Stimulated activated CD4-positive, alpha-beta T cell treated with anti-CD3 and anti-CD28 coated beads, Interleukin-1b, Interleukin-23, amount 100 ng/mL, for 48 hours (primary cell): ENCODE measurements at places on chromosomes 1 and 21.

- DNase-seq, result no peak
These were observed 654.5 kb downstream of the MATN1 start for GRCh38 chr1:30068787-30069472.

DNA sequence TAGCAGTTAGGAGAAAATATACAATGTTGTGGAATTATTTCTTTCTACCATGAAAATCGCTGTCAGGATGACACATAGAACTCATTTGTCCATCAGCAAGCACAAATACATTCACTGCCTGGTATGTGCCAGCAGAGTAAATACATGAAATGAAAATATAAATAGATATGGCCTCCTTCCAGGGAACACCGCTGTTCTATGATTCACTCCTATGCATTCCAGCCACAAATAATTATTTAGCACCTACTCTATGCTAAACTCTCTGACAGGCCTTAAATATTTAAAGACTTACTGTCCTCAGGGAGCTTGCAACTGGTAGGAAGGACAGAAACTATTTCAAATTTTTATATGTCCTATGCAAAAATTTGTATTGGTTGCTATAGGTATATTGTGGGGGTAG, 975.0 kb upstream of the NCAM2 start:
- no peak for DNase-seq

GRCh38 chr1:205916541-205916940, 26.7 kb downstream of the SLC26A9 start:
- no peak for DNase-seq

- no peak for DNase-seq
These were observed 3.2 kb downstream of the ASPM start for GRCh38 chr1:197143276-197143675.

GRCh38 chr1:206912445-206913095, 9.2 kb downstream of the FCMR start:
- DNase-seq, result peak; percentile 62

DNA sequence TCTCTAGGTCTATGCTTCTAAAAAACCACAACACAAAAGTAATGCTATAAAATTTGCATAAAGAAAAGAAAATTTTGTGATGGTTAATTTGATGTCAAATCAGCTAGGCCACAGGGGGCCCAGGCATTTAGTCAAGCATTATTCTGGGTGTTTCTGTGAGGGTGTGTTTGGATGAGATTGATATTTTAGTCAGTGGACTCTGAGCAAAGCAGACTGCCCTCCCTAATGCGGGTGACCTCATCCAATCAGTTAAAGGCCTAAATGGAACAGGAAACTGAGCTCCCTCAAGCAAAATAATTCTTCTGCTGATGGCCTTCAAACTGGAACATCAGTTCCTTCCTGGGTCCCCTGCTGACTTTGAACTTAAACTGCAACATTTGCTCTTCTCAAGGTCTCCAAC, 358.0 kb downstream of the DSCAM start:
- no peak for DNase-seq

GRCh38 chr1:180218806-180219765, 11.0 kb upstream of the LHX4 start:
- DNase-seq, result no peak

DNA sequence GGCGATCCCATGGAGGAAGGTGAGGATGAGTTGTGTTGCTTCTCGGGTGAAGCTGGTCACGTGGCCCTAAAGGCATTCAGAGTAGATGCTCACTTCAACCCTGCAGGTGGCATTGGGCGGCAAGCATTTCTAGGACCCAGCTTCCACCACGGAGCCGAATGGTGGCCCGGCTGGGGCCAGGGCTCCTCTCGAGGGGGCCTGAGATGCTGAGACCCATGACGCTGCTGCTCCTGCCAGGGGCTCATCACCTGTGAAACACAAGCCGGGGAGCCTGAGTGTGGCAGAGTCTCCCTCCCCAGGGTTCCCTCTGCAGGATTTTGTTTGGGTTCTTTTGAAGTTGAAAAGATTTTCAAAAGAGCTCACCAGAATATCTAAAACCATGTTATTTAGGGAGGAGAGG, 41.2 kb downstream of the ABCG1 start:
- no peak for DNase-seq

GRCh38 chr1:193661385-193661784, 475.0 kb upstream of the B3GALT2 start:
- no peak for DNase-seq

DNA sequence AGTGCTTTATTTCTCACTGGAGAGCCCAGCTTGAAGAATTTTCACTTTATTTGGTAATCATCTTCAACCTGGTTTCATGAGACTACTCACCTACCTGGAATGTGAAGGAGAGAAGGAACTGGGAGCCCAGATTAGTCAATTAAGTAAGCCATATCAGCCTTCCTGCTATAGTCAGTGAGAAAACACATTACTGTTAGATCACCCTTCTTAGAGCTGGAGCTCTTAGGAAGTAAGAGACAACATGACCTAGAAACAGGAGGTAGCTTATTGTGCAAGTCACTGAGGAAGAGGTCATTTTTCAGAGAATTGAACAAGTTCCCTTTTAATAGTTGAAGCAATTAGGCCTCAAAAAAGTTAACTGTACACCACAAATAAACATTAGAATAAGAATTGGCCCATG, 49.2 kb upstream of the TEKT2 start:
- no peak for DNase-seq

DNA sequence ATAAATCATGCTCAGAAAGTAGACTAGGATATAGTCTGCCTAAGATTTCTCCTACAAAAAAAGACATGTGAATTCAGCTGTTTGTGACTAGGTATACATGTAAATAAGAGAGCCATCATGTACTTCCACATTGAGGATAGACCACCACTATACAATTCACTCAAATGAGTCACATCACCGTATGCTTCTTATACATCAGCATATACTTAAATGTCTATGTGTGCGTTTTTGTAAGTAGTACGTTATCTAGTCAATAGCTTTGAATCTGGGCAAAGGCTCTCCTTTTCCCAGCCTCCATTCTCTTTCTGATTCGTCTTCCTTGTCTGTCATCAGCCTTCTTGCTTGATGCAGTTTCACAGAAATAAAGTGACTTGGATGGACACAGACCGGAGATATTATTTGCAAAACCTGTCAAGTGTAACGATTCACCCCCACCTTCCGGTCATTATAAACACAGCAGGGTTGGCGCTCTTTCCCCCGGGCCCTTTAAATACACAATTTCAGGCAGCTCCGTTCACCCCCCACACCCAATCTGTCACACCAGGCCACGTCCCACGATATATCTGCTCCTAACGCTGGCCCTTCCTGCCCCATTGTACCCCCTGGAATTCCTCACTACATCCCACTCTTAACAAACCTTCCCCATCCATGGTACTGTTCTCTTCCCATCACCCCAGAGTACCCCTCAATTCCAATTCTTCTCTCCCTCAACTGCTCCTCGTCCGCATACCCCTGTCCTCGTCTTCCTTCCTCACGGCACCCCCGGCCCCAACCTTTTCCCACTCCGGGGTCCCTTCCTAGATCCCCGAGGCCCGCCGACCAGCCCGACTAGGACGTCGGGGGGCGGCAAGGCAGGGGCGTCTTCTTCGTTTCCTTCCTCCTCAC, 636 bp downstream of the VAMP4 start:
- peak; percentile 45 for DNase-seq

DNA sequence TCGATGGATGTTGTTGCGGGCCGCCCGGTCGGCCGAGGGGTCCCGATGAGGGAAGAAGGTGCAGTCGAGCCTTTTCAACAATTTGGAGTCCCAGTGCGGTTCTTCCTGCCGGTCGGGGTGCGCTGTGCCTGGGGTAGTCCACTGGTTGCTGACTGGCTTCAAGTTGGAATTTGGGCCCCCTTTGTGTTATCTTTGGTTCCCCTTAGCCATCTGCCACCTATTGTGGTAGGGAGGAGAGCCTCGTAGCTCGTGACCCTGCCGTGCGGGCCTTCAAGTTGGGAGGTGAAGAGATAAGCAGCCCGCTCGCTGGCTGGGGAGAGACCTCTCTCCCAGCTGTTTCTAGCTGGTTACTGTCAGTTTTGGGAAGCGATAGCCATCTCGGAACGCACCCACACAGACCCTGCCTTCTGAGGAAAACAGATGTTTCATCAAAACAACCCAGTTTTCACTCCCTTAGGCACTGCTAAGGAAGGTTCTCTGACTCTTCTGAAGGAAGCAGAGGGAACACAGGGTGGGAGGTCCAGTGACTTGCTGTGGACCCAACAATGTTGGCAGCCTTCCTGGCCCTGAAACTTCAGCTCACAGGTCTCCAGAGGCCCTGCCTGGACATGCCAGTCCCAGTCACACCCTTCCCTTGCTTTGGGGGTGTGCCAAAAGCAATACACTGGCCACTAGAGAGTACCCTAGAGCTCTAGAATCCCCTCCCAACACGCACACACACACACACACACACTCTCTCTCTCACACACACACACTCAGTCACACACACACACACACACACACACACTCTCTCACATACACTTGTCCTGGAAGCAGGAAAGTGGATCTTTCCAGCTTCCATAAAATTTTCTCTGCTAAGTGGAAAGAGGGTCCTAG, 1.0 kb downstream of the BTG2 start:
- DNase-seq, result no peak

- DNase-seq, result no peak
These were observed 78.8 kb downstream of the MIS18A start for GRCh38 chr21:32200029-32200428.

DNA sequence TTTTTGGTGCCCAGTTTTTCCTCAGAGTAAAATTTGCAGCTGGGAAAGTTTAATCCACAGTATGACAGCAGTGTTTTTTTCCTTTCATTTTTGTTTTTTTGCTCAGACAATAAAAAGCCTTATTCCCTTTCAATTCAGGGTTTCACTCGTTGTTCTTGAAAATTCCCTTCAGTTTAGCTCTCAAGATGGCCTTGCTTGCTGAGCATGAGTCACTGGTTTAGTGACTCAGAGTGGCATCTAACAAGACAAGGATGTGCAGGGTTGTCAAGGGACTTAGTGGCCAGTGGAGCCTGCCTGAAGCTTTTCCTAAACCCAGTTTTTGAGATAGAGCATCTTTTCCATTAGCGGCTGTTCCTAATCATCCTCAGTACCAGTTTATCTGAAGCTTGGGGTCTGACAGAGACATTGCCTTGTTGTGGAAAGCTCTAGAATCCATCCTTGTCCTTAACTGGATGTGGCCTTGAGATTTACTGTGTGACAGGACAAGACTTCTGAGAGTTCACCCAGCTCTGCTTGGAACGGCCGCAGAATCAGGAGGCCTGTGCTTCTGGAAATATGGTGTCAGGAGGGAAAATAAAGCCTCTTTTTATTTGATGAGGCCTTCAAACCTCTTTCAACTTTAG, 48.4 kb upstream of the DNAJC6 start:
- DNase-seq, result no peak

DNA sequence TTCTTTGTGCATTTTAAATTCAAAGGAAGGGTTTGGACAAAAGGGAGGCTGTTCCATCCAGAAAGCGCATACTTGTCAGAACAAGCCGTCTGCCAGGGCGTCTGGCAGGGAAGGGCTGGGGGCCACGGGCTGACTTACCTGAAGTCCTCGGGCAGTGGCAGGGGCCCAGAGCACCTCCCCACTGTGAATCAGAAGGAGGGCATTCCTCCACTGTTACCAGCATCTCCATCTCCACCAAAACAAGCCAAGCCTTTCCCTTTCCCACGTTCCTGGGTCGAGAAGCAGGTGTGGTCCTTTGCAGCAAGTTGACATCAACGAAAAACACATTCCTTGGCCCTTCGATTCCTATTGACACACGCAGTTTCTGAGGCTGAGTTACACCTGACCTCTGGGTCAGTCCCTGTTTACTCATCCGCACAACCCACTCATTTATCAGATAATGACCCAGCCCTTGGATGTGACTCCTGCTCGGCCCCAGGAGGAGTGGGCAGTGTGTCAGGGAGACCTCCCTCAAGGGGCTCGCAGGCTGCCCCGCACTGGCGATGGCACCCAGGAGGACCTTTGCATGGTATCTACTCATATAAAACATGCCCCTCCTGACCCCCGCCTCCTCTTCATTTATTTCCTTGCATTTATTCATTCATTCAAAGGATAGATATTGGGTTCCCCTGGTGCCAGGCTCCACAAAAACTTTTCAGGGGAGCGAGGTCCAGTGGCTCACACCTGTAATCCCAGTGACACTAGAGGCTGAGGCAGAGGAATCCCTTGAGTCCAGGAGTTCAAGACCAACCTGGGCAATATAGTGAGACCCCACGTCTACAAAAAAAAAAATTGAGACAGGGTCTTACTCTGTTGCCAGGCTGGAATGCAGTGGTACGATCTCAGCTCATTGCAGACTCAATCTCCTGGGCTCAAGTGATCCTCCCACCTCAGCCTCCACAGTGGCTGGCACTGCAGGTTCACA, 60.2 kb downstream of the TOMM20 start:
- no peak for DNase-seq

- peak; percentile 26 for DNase-seq
These were observed 33.3 kb downstream of the RCC2 start for GRCh38 chr1:17405898-17406759.

GRCh38 chr1:182446033-182446669, 3.8 kb upstream of the RGSL1 start:
- DNase-seq, result peak; percentile 11

- no peak for DNase-seq
These were observed 597.7 kb upstream of the ZP4 start for GRCh38 chr1:238488401-238488800.
